ENCODE measurements at places on chromosomes 11 and 22. TPM values are rescaled to one million over a fixed set of nuclear protein-coding genes. Genes with fewer than 3 reads are reported as not detected.

GRIK4 gene
- total RNA-seq, result 0.09 TPM

CSNK2A3 gene
- 2.6 TPM for total RNA-seq

OR8D1 gene
- total RNA-seq, result not detected

PGA5 gene
- 0.27 TPM for total RNA-seq

MMP1 gene
- total RNA-seq, result 0.04 TPM

GRM5 gene
- total RNA-seq, result 0.04 TPM

OR5A1 gene
- total RNA-seq, result not detected

SOX6 gene
- 26.5 TPM for total RNA-seq

MLC1 gene
- 0.31 TPM for total RNA-seq

VSIG2 gene
- total RNA-seq, result 0.49 TPM

SPA17 gene
- total RNA-seq, result 3.5 TPM

DNA sequence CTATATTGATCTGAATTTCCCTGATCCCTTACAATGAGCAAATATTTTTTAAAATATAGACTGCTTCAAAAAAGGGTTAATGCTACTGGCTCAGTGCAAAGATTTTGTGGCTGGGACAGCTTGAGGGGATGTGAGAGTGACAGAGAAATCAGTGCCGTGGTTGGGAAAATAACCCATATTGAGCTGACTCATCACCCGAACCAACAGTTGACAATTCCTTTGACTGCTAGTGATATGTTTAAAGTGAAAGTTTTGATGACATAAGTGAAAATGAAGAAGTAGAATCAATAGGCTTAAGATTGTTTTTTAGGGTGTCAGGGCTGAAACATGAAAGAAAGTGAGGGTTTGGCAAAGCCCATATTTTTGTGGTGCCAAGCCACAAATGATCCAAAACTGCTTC, 257.1 kb upstream of the TENM4 start:
- H3K4me3 ChIP-seq, result no peak overlapping the region
- no peak for DNase-seq
- no peaks in the 10 kb centered on the region for H3K4me1 ChIP-seq
- H3K27ac ChIP-seq, result no peak overlapping the region
- H3K27me3 ChIP-seq, result no peaks in the 10 kb centered on the region

GRCh38 chr11:43920598-43921419, 21.6 kb upstream of the C11orf96 start:
- peak; percentile 68 for DNase-seq
- no peak overlapping the region for H3K4me3 ChIP-seq
- peaks cover 36% of the 10 kb centered on the region for H3K36me3 ChIP-seq
- peak overlapping the region; percentile 45 for H3K27ac ChIP-seq
- H3K27me3 ChIP-seq, result no peaks in the 10 kb centered on the region

GRCh38 chr11:63998558-63999348, 12.5 kb downstream of the OTUB1 start:
- peaks cover 43% of the 10 kb centered on the region for H3K4me1 ChIP-seq
- H3K36me3 ChIP-seq, result peaks cover 39% of the 10 kb centered on the region
- H3K27ac ChIP-seq, result no peak overlapping the region
- no peak overlapping the region for H3K4me3 ChIP-seq

GRCh38 chr11:105592035-105592434, 17.8 kb upstream of the GRIA4 start:
- no peaks in the 10 kb centered on the region for H3K36me3 ChIP-seq
- no peak overlapping the region for H3K27ac ChIP-seq
- no peak overlapping the region for H3K4me3 ChIP-seq

DNA sequence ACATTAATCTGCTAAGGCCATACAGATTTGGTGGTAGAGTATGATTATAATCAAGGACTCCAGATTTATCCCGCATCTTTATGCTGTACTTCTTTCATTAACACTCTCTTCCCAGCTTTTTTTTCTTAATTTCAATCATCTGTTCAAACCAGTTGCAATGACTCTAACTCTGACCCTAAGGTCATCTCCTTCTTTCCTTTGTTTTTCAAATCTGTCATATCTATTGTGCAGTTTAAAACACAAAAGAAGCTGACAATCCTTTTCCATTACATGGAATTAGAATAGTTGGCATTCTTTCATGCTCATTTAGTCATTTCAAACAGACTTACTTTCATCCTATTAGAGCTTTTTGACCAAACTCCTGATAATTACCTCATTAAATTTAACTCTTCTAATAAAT, 53.6 kb upstream of the GRM5 start:
- H3K4me1 ChIP-seq, result no peaks in the 10 kb centered on the region
- H3K4me3 ChIP-seq, result no peak overlapping the region
- DNase-seq, result no peak

- DNase-seq, result peak; percentile 46
- H3K27me3 ChIP-seq, result no peaks in the 10 kb centered on the region
- peaks cover 53% of the 10 kb centered on the region for H3K36me3 ChIP-seq
- H3K4me3 ChIP-seq, result no peak overlapping the region
Observed at GRCh38 chr22:42635531-42635930, 4.9 kb downstream of the ATP5MGL start.

DNA sequence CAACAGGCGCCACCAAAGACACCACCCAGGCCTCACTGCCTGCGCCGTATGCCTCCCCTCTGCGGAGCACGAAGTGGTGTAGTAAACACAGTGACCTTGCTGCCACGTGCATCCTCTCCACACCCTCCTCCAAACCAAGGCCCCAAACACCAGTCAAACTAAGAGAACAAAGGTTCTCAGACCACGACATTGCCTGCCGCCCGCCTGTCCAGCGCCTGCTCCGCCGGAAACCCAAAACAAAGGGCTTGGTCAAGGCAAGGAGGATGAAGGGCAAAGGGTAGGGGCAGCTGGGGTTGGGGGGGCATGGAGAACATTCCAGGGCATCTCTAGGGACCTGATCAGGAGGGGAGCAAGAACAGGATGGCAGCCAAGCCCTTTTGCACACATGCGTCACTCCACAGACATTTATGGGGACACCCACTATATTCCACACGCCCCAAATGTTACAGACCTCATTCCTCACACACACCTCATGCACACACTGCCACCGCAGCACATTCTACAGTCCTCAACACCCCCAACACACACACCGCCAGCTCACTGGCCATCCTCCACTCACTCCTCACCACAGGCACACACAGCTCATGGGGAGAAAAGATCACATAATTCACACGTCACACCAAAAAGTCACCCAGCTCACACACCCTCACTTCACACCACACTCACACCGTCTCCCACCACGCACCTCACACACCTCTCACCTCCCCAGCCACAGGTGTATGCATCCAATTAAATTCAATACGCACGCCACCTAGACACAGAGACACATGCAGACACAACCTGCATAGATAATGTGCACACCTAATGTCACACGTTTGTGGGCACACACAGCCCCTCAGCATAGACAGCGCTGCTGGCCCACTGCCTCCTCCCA, 34.5 kb downstream of the PDE2A start:
- peaks cover 64% of the 10 kb centered on the region for H3K4me1 ChIP-seq
- DNase-seq, result no peak
- H3K27me3 ChIP-seq, result peaks cover 36% of the 10 kb centered on the region
- no peak overlapping the region for H3K4me3 ChIP-seq
- no peak overlapping the region for H3K27ac ChIP-seq
- no peaks in the 10 kb centered on the region for H3K36me3 ChIP-seq

- peaks cover 19% of the 10 kb centered on the region for H3K4me1 ChIP-seq
- H3K36me3 ChIP-seq, result no peaks in the 10 kb centered on the region
- no peak overlapping the region for H3K27ac ChIP-seq
Observed at GRCh38 chr11:107860688-107861087, 2.1 kb upstream of the SLC35F2 start.

DNA sequence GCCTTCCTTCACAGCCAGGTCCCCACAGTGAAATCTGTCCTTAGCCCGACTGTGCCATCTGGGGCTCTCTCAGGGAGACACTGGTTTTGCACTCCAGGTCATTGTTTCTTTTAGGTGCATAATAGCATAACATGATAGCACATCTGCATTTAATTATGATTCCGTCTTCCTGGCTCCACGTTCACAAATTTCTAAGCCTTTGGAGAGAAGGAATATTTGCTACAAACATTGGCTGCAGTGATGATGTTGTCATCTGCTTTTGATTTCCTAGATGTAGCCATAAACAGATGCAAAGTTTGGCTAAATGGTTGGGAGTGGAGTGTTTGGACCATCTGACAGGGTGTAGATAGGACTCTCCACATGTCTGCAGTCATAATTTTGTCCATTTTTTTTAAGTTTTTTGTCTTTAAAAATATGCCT, 12.0 kb upstream of the CAT start:
- no peaks in the 10 kb centered on the region for H3K36me3 ChIP-seq
- peak; percentile 97 for DNase-seq
- no peak overlapping the region for H3K4me3 ChIP-seq

- H3K36me3 ChIP-seq, result no peaks in the 10 kb centered on the region
- no peak for DNase-seq
- H3K27me3 ChIP-seq, result no peaks in the 10 kb centered on the region
- no peak overlapping the region for H3K27ac ChIP-seq
Observed at GRCh38 chr11:91859666-91860065, 365.0 kb upstream of the FAT3 start.

DNA sequence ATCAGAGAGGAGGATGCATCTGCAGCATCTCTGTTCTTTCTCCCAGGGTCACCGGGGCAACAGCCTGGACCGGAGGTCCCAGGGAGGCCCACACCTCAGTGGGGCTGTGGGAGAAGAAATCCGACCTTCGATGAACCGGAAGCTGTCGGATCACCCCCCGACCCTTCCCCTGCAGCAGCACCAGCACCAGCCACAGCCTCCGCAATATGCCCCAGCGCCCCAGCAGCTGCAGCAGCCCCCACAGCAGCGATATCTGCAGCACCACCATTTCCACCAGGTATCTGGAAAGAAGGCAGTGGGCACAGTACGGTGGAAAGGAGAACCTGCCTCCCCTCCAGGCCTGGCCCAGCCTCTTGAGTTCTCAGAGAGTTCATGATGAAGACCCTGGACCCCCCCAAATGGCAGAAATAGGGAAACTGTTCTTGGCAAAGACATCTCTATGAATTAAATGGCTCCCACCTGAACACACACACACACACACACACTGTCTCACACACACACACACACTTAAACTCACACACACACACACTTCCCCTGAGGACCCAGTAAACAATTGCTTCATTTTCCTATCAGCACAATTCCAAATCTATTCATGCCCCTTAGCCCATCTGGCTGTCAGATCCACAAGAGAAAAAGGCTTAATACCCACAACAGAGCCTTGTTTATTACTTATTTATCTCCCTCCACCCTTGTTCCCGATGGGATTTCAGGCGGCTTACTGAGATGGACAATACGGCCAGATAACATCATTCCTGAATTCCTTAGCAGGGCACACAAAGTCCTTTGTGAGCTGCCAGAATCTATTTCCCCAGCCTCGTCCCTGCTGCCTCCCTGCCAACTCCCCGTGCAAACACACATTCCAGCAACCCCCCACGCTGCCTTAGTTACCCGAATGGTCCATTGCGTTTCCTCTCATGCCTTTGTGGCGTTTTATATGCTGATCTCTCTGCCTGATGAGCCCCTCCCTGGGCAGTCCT, 8.1 kb downstream of the TMA7B start:
- H3K4me3 ChIP-seq, result no peak overlapping the region
- no peaks in the 10 kb centered on the region for H3K4me1 ChIP-seq
- no peak overlapping the region for H3K27ac ChIP-seq
- H3K36me3 ChIP-seq, result no peaks in the 10 kb centered on the region
- H3K27me3 ChIP-seq, result peaks cover 29% of the 10 kb centered on the region

DNA sequence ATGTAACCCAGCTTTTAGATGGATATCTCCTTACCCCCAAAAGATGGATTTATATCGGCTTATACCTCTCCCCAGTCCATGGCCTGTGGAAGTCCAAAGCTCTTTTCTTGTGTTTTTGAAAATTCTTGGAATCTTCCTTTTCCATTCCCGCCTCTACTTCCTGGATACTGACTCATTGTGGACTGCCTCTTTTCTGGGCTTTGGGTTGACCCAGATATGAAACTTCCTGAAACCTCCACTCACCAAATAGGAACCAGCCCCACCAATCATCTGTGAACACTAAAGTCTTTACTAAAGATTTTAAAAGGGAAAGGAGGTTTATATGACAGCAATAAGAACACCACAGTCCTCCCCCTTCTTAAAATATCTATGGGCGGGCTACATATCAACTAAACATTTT, 163.4 kb upstream of the SYN3 start:
- H3K4me3 ChIP-seq, result no peak overlapping the region
- H3K36me3 ChIP-seq, result no peaks in the 10 kb centered on the region
- peaks cover 5% of the 10 kb centered on the region for H3K4me1 ChIP-seq

- no peak overlapping the region for H3K27ac ChIP-seq
- H3K4me3 ChIP-seq, result no peak overlapping the region
- peaks cover 3% of the 10 kb centered on the region for H3K4me1 ChIP-seq
- H3K36me3 ChIP-seq, result no peaks in the 10 kb centered on the region
- DNase-seq, result peak; percentile 24
- peaks cover 4% of the 10 kb centered on the region for H3K27me3 ChIP-seq
Observed at GRCh38 chr22:29872989-29873388, 10.0 kb upstream of the MTMR3 start.
